ENCODE measurements at places on chromosomes 4 and X.

DNA sequence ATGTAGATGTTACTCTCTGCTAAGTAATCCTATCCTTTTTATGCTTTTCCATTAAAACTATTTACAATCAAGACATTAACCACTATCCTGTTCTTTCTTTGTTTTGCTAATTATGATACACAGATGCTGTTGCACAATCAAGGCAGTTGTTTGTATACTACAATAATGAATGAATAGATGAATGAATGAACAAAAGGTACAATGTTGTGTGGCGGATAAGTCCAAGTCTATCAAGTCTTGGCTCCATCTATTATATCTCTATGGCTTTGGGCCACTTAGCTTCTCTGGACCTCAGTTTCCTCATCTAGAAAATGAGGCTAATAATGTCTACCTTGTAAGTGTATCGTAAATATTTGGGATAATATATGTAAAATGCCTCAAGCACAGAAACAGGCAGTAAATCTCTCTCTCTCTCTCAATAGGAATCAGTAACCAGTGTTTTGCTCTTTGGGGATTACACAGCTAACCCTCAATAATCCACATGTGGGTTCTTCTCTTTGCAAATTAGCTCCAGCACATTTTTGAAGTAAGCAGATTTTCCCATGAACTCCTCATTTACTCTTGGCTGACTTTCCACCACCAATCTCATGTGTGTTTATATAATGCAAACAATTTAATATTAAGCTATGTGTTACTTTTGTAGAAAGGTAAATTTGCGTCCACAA, 27.8 kb upstream of the TSPAN5 start:
- DNase-seq = no peak

- DNase-seq = no peak
Measured at GRCh38 chr4:150739591-150739990, 157.6 kb downstream of the MAB21L2 start.

DNA sequence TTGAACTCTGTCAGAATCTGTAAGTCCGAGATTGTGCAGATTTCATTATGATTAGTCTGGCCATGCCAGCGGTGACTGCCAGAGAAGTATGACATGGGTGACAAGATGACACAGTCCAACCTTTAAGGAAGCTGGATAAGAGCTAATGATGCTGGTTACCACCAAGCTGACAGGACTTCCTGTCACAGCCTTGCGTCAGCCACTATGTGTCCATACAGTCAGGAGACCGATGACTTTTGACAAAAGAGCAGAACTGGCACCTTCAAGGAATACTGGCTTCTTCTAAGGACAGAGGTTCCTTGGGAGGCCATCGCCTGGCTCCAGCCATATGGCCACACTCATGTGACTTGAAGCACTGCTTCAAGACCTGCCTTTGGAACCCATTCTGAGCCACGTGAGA, 67.2 kb upstream of the TFDP3 start:
- no peak for DNase-seq

- DNase-seq = no peak
Measured at GRCh38 chrX:115911967-115912366, 258.6 kb upstream of the AGTR2 start.

DNA sequence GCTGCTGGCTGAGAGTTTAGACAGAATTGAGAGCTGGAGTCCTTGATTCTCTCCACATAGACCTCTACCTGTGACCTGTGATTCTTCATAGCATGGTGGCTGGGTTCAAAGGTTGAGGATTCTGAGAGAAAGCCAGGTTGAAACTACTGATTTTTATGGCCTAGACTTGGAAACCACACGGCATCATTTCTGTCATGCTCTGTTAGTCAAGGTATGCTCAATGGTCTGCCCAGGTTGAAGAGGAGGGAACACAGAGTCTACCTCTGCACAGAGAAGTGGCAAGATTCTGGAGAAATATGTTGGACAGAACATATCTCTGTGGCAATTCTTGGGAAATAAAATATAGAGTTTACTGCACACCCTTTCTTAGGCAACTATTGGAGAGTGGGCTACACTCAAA, 57.2 kb upstream of the CXorf66 start:
- no peak for DNase-seq

GRCh38 chr4:6087669-6088341, 69.6 kb upstream of the C4orf50 start:
- no peak for DNase-seq
